ENCODE measurements at places on chromosomes 5 and 9. TPM values are rescaled to one million over a fixed set of nuclear protein-coding genes. Genes with fewer than 3 reads are reported as not detected.

STX17 gene
- 27.9 TPM for total RNA-seq

PCDHA8 gene
- total RNA-seq = 0.33 TPM

SLC45A2 gene
- total RNA-seq = under 0.01 TPM

LECT2 gene
- not detected for total RNA-seq

GPR150 gene
- total RNA-seq = 0.33 TPM

STPG3 gene
- not detected for total RNA-seq

SPINK1 gene
- not detected for total RNA-seq

SHISAL2B gene
- not detected for total RNA-seq

PRR16 gene
- 7.3 TPM for total RNA-seq

LHX6 gene
- not detected for total RNA-seq

GCNT4 gene
- 1.8 TPM for total RNA-seq

Data from fibroblast of lung (primary cell).